ENCODE measurements at places on chromosomes 6 and 20.

DNA sequence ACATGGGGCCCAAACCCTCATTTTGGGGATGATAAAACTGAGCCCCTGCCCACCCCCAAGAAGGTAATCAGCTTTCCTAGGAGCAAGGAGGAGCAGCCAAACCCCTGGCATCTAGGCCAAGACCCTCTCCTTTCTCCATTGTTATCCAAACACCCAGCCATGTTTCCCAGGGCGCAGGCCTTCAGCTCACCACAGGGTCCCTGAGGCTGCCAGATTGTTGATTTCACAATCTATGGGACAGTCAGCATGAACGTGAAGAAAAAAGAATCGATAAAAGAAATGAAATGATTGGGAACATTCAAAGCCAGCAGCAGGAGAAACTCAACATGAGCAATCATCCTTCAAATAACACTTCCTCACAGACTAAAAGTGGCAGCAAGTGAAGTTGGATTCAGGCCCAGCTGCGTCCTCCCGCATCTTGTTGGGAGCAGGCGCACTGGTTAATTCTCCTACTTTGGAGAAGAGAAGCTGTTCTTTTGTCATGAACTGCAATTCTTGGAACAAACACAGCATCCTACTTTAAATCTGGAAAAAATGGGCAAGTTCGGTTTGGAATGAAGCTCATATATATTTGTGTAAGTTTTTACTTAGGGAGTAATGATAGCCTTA is 241.8 kb upstream of the PRDM1 start:
- no peak for DNase-seq

GRCh38 chr6:25450469-25451198 is 171.5 kb downstream of the CARMIL1 start:
- DNase-seq = no peak

DNA sequence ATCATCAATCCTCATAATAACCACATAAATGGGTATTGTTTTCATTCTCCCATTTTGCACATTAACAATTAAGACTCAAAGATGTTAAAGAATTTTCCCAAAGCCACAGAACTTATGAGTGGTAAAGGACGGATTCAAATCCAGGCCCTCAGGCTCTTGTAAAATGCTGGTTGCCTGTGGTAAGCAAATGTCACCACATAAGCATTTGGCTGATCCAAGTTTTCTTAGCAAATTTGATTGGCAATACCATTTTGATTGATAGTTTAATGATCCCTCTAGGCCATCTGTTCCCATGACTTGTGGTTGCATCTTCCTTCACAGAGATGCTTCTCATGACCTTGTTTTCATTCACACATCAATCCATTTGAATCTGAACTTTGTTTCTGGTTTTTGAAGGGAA is 252.0 kb upstream of the RIN2 start:
- peak; percentile 47 for DNase-seq

DNA sequence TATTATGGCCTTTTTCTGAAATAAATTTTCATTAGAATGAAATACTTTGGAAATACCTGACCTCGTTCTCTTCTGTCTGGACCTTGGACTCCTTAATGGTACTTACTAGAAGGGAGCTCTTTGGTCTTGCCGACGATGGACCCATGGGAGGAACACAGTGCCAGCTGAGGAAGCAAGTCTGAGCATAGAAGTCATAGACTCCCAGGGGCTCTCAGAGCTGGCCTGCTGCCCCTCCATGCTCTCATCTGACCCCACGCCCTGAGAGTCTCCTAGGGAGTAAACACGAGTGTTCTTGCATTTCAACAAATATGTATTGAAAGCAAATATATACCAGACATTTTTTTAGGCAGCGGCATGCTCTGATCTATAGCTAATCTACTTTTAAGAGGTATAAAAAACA is 87.8 kb downstream of the PLEKHG1 start:
- no peak for DNase-seq

DNA sequence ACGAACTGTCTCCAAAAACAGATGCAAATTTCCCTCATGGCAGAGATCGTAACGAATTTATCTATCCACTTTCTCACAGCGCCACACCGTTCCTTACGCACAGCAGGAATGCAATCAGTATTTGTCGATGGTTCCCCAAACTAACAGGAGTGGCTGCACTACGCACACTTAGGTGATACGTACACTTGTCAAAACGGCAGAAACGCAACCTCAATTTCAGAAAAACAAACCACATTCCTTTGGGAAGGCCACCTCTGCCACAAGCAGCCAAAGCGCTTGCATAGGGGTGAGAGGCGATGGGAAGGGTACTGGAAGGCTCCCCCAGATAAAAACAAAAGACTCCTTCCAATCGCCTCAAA is 638 bp downstream of the MDN1 start:
- DNase-seq = peak; percentile 42

GRCh38 chr6:27592481-27593199 is 119.7 kb upstream of the ZNF184 start:
- DNase-seq = peak; percentile 86

- DNase-seq = peak; percentile 9
These were observed 59.9 kb upstream of the SOX4 start for GRCh38 chr6:21533678-21534077.

DNA sequence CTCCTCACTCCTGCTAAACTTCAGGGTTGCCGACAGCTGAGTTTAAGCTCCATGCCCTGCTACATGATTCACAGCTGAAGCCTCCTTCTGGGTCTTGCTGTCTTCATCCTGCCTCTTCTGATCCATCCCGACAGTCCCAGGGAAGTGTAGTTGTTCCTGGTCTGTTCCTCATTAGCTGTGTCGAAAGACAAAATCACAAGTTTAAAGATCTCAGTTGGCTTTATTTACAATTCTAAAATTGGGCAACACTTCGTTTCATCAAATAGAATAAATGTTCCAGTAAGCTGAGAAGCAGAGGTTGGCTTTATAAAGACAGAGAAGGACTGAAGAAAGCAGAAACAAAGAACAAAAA is 4.1 kb upstream of the SLC2A10 start:
- DNase-seq = no peak

GRCh38 chr6:48664826-48665225 is 553.8 kb upstream of the PTCHD4 start:
- peak; percentile 80 for DNase-seq

DNA sequence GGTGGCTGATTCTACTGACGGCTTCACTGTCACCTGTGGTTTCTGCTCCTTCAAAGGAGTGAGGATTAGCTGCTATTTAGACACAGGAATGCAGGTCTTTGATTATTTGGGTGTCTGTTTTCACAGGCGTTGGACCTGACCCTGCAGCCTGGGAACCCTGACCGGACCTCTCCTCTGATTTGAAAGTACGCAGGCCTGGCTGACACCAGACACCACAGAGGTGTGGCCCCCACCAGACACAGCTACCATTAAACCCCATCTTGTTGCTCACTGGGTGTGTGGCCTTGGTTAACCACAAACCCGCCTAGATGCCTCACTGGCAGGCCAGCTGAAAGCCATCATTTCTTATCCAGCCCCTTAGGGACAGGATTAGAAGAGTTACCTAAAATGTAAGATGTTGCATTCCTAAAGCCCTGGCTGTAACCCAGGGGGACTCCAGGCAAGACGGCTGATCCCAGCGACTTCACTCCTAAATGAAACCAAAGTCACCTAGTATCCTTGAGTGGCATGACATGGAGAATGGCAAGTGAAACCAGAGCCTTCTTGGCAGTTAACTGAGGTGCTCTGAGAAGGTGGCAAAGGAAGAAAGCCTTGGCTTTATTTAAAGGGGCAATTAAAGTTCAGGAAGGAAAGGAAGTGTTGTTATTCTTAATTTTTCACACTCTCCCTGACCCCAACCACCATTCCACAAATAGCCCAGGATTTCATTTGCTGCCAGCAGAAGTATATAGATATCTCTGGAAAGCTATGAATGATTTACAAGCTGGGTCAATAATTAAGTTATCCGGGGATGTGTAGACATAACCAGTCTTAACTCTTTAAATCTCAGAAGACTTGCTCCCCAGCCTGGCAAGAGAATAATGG is 169.9 kb downstream of the QRSL1 start:
- DNase-seq = peak; percentile 70

- DNase-seq = peak; percentile 69
These were observed 195.9 kb downstream of the SASH1 start for GRCh38 chr6:148538261-148539190.

DNA sequence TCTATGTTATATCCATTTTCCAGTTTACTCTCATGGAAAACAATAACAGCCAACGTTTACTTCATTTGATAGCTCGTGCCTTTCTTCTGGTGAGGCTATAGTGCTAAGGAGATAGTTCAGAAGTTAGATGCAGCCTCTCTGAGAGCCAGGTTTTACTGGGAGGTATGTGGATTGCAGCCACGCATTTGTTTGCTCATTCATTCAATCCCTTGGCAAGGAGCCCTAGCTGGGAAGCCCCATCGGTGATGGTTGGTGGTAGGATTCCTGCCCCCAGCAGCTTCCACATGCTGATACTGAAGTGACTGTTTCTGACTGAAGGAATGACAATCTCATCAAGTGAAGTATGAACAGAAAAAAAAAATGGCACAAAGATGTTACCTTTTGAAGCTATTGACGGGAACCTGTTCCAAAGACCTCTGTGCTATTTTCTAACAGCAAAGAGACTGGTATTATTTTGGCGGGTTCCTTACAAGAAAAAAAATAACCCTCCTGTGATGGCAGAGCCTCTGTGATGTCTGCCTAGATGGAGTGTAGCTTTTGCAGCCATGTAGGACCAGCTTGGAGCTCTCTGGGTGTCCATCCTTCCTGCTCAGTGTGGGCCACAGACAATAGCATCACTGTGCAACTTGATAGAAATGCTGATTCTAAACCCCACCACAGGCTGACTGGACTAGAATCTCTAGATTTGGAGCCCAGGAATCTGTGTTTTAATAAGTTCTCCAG is 30.6 kb downstream of the SNAP25 start:
- DNase-seq = peak; percentile 7

DNA sequence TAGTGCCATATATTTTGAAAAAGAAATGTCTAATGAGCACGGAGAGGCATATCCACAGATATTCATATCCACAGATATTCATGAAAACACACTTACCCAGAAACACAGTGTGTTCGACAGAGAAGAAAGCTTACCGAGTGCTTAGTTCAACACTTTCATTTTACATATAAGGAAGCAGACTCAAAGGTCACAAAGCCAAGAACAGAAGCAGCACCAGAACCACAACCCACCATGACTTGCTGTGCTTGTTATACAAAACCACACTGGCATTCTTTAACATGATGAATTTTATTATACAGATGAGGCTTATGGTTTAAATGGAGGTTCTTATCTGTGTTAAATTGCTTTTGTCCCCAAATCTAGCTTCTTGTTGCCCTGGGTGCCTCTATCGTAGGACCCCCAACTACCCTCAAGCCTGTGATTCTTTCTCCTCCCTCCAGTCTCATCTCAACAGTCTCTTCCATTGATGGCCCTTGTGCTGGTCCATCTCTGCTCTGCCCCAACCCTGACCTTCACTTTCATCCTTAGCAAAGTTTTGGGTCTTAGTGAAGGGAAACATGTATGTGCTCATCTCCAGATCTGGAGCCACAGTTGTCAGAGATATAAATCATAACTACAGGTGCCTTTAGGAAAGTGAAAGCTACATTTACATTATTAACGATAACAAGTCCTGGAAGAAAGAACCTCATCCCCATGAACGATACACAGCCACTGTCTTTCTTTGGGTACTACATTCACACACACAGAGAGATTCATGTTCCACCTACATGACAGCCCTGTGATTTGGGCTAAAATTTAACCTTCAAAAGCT is 40.0 kb downstream of the SF3B5 start:
- DNase-seq = no peak

GRCh38 chr6:132464538-132465256 is 48.2 kb downstream of the STX7 start:
- peak; percentile 66 for DNase-seq

DNA sequence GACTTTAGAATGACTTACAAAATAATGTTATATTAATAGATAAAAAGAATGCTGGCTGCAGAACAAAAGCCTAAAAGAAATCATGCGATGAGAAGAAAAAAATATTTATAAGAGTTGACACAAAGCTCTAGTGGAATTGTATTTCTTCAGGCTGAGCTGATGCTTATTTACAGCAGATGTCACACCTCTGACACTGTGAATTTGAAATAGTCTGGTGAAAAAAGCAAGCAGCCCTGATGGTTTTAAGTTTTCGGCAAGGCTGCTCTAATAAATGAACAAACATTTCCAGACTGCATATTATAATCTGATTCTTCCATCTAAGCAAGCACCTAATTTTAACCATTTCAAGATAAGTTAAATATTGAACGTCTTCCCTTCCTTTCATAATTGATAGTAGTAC is 109.9 kb downstream of the LIN28B start:
- no peak for DNase-seq

DNA sequence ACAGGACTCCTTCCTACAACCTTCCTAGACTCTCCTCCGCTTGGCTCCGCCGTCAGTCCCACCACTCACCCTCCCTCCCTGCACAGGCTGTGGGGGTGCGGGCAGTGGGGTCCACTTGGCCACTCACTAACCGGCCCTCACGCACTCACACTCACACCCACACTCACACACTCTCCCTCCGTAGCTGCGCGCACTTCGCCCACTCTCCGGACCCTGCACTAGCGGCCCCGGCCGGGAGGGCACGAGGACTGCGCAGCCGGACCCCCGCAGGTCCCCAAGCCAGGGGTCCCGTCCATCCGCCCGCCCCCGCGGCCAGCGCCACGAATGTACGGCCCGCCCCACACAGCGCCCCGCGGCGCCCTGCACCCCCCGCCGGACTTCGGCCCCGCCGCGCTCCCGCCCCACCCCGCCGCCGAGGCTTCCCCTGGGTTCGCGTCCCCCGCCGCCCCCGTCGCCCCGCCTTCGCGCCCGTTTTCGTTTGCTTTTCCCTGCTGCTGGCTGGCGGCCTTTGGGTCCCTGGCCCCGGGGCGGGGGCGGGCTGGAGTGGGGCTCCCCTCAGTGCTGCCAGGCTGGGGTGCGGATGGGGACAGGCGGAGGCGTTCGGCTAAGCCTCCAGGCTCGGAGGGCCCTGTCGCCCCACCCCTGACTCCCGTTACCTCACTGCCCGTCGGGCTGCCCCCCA is 23.0 kb upstream of the SLC22A7 start:
- no peak for DNase-seq

DNA sequence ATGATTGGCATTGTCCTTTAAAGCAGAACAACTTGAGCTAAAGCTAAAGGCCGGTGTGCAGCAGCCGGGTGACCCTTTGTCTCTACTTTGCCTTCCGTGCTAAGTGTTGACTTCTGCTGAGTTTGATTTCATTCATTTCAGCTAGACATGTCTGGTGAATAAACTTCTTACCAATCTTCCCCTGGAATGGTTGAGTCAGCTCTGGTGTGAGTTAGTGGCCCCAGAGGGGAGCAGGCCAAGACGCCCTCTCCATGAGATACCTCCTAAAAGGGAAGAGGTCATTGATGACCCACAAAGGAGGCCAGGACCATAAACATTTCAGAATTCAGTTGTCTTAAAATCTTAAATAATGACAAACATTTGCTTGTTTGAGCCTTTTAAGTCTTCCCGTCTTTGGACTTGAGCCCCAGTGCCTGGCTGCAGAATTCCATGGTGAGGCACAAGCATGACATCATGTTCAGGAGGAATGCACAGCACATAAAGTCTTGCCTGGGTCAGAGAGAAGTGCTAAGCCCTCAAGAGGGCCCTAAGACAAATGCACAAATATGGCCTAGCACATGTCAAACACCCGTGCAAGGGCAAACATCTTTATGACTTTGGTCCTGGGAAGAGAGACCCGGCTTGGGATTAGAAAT is 96.3 kb upstream of the NEDD9 start:
- DNase-seq = peak; percentile 88

GRCh38 chr6:85911067-85911466 is 268.4 kb upstream of the SYNCRIP start:
- no peak for DNase-seq

GRCh38 chr6:152204591-152204990 is 397.1 kb downstream of the ESR1 start:
- no peak for DNase-seq
